ENCODE measurements at places on chromosomes 5 and 9.

DNA sequence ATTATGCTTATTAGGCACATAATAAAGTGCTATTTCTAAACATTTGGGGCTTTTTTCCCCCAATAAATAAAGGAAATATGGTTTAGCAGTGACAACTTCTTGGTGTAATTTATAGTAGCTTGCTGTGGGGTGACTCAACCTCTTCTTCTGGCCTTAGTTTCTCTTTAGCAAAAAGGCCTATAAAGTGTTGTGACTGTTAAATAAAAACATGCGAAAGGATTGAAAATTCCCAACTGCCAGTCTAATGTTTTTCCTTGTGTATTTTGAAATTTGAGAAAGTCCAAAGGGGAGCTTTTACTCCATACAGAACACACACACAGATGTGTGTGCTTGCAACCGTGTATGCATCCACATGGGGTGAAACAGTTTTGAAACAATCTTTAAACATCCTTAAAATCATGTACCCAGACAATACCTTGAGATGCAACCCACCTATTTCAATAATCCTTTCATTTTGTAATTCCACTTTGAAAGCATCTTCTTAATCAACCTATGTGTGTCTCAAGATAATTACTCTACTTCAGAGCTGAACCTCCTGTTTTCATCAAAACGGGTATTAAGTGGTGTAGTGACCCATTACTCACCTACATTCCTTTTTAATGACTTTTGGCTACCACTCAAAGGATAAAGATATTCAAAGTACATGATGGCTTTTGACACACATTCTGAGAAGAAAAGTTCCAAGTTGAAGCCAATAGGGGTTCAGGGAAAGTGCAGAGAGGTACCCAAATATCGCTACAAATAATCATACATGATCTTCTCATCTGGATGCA, 123.8 kb downstream of the DROSHA start:
- no peak for DNase-seq

- no peak for DNase-seq
Observed at GRCh38 chr5:66585291-66585690, 10.9 kb upstream of the MAST4 start.

DNA sequence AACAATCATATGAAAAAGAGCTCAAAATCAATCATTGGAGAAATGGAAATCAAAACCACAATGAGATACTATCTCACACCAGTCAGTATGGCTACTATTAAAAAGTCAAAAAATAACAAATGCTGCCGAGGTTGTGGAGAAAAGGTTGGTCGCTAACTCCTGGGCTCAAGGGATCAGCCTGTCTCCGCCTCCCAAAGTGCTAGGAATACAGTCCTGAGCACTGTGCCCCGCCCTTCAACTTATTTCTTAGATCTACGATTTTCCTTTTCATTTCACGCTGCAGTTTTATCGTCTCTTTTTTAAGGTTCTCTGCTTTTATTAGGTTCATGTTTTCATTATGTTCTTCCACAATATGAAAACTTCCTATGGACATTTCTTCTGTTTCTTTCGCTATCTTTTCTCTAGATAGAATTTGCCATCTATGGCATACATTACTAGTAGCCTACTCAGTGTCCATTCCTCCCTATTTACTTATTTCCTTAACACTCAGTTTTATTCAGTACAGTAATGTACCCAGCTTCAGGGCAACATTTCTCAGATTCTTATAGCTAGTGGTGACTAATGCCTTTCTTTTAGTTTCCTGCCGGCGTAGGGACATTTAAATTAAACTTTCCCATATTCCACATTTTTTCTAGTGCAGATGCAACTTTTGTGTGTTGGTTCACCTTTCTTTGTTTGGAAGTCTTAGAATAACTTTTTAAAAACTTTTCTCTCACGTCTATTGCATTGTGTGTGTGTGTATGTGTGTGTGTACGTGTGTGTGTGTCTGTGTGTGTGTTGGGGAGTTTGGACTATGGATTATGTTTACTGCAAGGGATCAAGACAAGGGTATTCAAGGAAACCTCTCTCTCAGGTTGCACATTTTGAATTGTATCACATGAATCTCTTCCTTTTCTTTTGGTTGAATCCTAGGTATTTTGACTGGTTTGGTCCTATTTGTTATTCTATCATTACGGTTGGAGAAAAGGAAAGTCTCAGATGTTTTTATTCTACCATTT, 21.6 kb upstream of the FBN2 start:
- no peak for DNase-seq

GRCh38 chr5:168424594-168425323, 61.5 kb upstream of the RARS1 start:
- DNase-seq: no peak

GRCh38 chr9:121275781-121276658, 8.1 kb downstream of the GSN start:
- no peak for DNase-seq

- no peak for DNase-seq
Observed at GRCh38 chr5:131218392-131218791, 45.5 kb upstream of the CDC42SE2 start.

- DNase-seq: no peak
Observed at GRCh38 chr5:80409367-80409966, 1.6 kb downstream of the ZFYVE16 start.

- DNase-seq: no peak
Observed at GRCh38 chr9:99746406-99746805, 75.3 kb upstream of the NR4A3 start.
